CD8-positive, alpha-beta memory T cell (primary cell): ENCODE measurements at places on chromosomes 7 and 10. TPM values are rescaled to one million over a fixed set of nuclear protein-coding genes. Genes with fewer than 3 reads are reported as not detected.

- no peak overlapping the region for H3K27ac ChIP-seq
- no peak for DNase-seq
- H3K4me3 ChIP-seq: no peak overlapping the region
- no peaks in the 10 kb centered on the region for H3K36me3 ChIP-seq
- no peaks in the 10 kb centered on the region for H3K27me3 ChIP-seq
These were observed 62.2 kb downstream of the ZEB1 start for GRCh38 chr10:31381171-31381570.

DNA sequence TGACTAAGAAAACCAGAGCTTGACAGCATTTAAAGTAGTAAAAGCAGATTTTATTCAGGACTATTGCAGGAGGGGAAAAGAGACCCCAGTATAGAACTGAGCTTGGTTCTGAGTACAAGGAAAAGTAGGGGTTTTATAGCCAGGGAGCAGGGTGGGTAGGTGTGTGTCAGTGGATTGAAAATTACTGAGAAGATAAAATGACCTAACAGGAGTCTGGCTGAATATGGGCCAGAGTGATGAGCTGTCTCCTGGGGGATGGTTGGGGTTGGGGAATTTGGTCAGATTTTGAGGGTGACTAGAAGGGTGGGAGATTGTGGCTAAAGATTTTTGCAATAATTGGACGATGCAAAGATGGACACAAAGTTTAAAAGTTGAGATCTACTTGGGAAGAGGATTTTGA lies 114.0 kb downstream of the ST7 start:
- H3K4me3 ChIP-seq: no peak overlapping the region
- peaks cover 4% of the 10 kb centered on the region for H3K4me1 ChIP-seq
- no peaks in the 10 kb centered on the region for H3K36me3 ChIP-seq
- no peak for DNase-seq

Gene ZNF107
- 9.9 TPM for polyA plus RNA-seq

- no peaks in the 10 kb centered on the region for H3K27me3 ChIP-seq
- no peak overlapping the region for H3K4me3 ChIP-seq
- no peaks in the 10 kb centered on the region for H3K36me3 ChIP-seq
- DNase-seq: no peak
- H3K27ac ChIP-seq: no peak overlapping the region
These were observed 284.3 kb downstream of the SORCS3 start for GRCh38 chr10:104925232-104925851.

Gene WDR86
- 10.4 TPM for polyA plus RNA-seq

DNA sequence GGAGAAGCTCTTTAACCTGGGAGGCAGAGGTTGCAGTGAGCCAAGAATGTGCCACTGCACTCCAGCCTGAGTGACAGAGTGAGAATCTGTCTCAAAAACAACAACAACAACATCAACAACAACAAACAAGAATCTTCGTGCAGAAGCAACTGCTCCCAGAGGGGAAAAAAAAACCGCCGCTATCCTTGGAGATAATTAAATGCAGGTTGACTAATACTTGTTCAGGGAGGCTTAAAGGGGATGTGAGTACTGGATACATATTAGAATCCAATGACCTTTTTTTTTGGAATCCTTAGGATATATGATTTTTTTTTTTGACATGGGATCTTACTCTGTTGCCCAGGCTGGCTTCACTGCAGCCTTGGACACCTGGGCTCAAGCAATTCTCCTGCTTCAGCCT lies 89.6 kb upstream of the FAM171A1 start:
- H3K27me3 ChIP-seq: no peaks in the 10 kb centered on the region
- H3K36me3 ChIP-seq: no peaks in the 10 kb centered on the region
- H3K4me1 ChIP-seq: peaks cover 6% of the 10 kb centered on the region
- DNase-seq: no peak
- H3K27ac ChIP-seq: no peak overlapping the region

DNA sequence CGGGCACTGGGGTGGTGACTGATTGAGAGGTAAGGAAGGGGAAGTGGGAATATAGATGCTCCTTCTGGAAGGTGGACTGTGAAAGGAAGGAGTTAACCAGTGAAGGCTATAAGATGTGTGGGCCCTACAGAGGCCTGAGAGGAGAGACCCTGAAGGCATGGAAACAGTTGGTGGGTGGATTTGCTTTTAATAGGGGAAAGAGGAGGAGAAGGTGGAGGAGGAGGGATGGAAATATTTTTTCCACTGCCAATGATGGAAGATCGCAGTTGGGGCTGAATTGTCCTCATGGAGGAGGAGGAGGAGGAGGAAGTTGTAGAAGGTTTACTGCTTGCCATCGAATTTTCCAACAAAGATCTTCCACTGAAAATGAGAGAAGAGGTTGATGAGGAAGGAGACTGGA lies 80.3 kb downstream of the KIAA1217 start:
- H3K4me3 ChIP-seq: no peak overlapping the region
- H3K36me3 ChIP-seq: no peaks in the 10 kb centered on the region
- DNase-seq: no peak
- H3K4me1 ChIP-seq: no peaks in the 10 kb centered on the region
- H3K27ac ChIP-seq: no peak overlapping the region

Gene CSTF2T
- polyA plus RNA-seq: 13.6 TPM

- H3K4me1 ChIP-seq: no peaks in the 10 kb centered on the region
- H3K4me3 ChIP-seq: no peak overlapping the region
- DNase-seq: no peak
- H3K27me3 ChIP-seq: no peaks in the 10 kb centered on the region
- peaks cover 40% of the 10 kb centered on the region for H3K36me3 ChIP-seq
These were observed 79.9 kb upstream of the GNA12 start for GRCh38 chr7:2923886-2924574.

GRCh38 chr10:15361131-15361530 lies 10.0 kb downstream of the FAM171A1 start:
- no peaks in the 10 kb centered on the region for H3K27me3 ChIP-seq
- no peak overlapping the region for H3K27ac ChIP-seq
- H3K4me3 ChIP-seq: no peak overlapping the region
- no peak for DNase-seq
- H3K36me3 ChIP-seq: no peaks in the 10 kb centered on the region

Gene VPS41
- 46.7 TPM for polyA plus RNA-seq

- no peaks in the 10 kb centered on the region for H3K36me3 ChIP-seq
- H3K4me1 ChIP-seq: no peaks in the 10 kb centered on the region
- H3K27ac ChIP-seq: no peak overlapping the region
- no peak for DNase-seq
- no peaks in the 10 kb centered on the region for H3K27me3 ChIP-seq
These were observed 8.5 kb upstream of the NFE2L3 start for GRCh38 chr7:26143298-26144048.

DNA sequence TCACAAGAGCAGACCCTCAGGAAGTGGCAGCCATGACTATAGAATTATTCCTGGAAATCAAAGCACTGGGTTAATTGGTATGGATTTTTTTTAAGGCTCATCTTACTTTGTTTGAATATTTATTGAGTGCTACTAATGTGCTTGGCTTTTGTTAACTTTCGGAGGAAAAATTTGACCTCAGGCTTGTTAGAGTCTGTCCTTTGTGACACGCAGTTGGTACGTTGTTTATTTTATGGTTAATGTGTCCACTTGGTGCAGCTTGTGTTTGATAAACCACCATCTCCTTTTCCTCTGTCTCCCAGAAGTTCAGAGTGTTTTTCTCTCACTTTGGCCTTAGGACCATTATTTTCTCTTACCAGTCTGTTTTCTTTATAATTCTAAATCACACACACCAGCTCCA lies 268.6 kb downstream of the SDK1 start:
- no peak overlapping the region for H3K4me3 ChIP-seq
- H3K27ac ChIP-seq: no peak overlapping the region
- H3K36me3 ChIP-seq: no peaks in the 10 kb centered on the region
- peaks cover 6% of the 10 kb centered on the region for H3K4me1 ChIP-seq
